ENCODE measurements at places on chromosomes 12 and 14.

DNA sequence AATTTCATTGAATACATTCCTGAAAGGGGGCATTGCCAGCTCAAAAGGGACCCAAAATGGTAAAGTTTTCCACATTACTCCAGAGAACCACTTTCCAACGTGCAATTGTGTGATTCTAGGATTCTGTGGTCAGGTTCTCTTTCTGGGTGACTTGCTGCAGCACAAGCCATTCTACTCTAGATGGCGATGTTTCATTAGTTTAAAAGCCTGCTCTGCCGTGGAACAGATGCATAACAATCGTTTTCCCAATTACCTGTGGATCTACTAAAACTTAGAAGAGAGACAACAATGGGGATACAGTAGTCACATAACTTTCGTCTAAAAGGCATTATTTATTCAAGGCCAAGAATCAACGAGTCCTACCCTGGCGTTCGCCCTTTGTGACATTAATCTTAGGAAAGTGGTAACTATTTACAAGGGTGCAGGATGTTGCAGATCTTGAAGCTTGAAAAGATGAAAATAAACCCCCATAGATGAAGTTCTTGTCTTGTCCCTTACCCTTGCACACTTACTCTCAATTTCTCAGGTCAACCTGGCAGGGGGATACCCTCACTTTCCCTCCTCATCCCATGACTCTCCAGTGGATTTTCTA lies 400.9 kb downstream of the SNAPC1 start:
- DNase-seq, result no peak

DNA sequence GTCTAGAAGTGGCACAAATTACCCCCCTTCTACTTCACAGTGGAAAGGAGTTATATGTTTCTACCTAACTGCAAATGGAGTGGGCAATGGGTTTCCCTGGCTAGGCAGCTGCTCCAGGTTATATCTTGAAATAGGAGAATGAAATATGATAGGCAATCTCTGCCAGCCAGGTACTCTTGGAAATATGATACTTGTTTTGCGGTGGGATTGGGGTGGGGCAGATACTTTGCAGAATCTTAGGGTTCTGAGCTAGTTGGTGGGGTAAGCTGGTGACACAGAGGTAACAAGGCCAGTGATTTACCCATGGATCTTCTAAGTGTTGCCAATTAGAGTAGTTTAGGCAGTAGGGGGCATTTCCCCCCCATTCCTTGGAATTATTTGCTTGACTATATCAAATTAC lies 140.1 kb downstream of the ATP23 start:
- DNase-seq, result no peak

DNA sequence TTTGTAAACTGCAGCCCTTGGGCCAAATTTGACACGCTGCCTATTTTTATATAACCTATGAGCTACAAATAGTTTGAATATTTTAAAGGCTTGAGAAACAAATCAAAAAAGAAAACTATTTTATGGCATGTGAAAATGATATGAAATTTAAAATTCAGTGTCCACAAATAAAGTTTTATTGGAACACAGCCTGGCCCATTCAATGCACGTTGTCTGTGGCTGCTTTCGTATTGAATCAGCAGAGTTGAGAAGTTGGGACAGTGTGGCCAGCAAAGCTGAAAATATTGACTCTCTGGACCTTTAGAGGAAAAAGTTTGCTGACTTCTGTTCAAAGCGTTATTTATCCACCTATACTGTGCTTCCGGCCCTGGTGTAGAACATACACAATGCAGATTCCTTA lies 654.2 kb downstream of the MED13L start:
- no peak for DNase-seq

DNA sequence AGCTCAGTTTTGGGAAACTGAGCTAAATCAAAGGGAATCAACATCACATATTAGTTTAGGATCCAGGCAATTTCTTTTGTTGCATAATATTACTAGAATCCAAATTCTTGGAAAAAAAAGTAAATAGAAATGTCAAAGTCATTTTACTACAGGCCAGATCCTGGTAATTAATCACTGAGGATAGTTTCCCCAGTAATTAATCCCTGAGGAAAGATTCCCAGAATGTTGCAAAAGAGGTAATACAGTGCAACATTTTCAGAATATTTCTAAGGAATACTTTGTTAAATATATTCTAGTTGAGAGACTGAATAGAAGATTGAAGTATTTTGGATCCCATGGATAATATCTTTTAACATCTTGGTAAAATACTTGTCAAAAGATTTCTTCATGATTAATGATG lies 207.0 kb upstream of the GARIN2 start:
- no peak for DNase-seq

DNA sequence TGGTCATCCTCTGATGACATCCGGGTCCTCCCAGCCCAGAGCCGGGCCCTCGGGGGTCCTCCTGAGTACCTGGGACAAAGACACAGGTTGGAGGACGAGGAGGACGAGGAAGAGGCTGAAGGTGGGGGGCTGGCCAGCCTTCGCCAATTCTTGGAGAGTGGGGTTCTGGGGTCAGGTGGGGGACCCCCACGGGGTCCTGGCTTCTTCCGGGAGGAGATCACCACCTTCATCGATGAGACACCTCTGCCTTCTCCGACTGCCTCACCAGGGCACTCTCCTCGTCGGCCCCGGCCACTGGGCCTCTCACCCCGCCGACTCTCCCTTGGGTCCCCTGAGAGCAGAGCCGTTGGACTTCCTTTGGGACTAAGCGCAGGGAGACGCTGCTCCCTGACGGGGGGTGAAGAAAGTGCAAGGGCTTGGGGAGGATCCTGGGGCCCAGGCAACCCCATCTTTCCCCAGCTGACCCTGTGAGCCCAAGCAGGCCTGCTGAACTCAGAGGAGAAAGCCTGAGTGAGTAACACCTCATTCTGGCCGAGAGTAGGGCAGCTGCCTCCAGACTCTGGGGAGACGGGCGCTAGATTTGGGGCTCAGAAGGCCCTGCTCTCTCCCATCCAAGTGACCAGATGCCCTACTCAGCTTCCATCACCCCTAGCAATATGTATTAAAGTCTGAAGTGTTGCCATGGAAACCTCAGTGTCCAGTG lies 1.3 kb upstream of the P3H3 start:
- DNase-seq, result no peak

DNA sequence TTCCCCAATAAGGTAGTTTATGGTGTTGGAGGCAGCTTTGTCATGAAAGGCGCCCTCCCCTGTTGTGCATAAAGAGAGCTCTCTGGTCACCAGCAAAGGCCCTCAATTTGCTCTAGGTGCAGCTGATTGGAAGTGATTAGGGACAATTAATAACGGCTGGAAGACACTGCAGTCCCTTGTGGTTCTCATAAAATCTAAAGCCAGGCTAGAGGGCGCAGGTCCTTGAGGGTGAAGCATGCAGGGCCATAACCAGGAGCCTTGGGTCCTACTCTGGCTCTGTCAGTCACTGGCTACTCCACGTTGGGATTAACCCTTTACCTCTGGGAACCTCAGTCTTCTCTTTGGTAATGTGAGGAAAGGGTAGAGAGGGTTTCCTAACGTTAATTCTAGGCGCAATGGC lies 1.9 kb downstream of the DAAM1 start:
- DNase-seq, result no peak

- DNase-seq, result no peak
Observed at GRCh38 chr12:71548893-71549292, 109.3 kb downstream of the LGR5 start.

DNA sequence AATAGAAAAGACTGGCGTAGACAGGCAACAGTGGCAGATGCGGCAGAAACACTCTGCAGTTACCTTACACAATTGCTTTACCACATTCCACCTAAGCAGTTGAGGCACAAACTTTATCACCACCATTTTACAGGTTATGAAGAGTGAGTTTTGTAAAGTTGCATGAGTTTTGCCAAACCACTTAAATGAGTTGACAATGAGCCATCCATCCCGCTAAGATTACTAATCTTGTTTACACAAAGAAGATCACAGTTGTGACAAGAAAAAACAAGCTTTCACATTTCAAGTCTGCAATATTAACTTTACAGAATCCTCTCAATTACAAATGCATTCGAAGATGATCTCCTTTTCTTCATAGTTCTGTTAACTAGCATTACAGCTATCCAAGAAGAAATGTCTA lies 1.8 kb downstream of the TMCC3 start:
- no peak for DNase-seq

GRCh38 chr12:124322271-124322998 lies 27.5 kb downstream of the RFLNA start:
- no peak for DNase-seq

DNA sequence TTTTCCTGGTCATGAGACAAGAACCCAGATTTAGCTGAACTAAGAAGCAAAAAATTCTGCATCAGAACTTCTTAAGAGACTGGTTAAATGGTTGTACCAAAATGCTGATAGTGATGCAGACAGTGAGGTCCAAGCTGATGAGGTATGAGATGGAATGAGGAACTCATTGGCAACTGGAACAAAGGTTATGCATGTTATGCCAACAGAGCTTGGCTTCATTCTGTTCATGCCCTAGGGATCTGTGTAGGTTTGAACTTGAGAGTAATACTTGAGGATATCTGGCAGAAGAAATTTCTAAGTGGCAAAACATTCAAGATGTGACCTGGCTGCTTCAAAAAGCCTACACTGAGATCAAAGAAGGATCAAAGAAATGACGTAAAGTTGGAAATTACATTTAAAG lies 398.0 kb downstream of the FSCB start:
- no peak for DNase-seq

DNA sequence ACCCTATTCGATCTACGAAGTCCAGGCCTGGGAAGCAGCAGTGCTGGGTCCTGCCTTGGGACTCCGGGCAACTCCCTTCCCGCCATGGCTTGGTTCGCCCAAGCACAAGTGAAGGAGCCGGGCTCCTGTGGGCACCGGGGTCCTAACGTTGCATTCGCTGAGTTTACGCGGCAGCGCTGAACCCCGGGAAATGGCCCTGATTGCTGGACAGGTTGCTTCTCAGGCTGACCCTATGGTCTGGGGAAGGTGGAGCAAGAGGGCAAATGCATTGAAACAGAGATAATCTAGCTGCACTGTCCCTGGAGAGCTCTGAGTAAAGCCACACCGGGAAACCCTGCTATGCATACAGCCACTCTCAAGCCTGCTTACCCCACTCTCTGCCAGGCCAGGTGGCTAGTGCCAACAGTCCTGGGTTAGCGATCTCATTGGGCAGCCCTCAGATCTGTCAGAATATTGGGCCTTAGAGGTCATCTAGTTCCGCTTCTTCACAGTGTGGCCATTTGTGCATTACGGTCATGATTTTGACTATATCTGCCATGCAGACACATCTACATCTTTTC lies 11.3 kb downstream of the SYNE3 start:
- no peak for DNase-seq

DNA sequence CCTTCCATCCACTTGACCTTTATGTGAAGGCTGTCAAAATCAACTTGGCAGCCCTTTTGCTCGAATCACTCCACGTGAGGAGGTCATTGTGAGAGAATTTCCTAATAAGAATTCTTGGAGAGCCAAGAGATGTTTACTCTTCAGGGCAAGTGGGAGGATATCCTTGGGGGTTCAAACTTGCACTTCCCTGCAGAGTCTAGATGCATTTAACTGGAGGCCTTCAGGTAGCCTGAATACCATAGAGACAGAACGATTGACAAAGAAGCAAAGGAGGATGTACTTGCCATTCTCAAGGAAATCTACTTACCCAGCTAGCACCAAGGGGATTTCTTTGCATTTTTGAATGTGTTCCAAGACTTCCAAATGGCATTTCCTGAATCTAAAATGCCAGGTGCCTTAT lies 1702.6 kb upstream of the FLRT2 start:
- no peak for DNase-seq

DNA sequence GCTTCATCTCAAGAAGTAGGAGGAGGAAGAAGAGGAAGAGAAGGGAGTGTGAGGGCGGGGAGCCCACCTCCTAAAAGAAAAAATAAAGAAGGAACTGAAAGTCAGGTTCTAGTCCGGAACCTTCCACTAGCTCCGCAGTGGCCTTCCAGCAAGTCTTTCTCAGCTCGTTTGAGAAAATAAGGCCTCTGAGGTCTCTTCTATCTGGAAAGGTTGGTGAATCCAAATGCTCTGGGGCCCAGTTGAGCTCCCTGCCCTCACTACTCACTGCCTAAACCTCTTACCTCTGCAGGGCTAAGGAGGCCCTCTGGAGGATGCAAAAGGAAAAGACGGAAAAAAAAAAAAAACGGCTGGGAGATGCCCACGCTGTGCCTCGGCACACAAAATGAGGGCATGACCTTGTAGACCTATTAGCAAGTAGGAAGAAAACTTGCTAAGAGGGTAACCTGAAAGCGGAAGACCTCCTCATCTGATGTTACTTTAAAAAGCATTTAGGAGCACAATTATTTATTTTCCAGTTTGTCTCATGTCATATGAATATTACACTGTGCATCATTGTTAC lies 35.9 kb downstream of the FBLN5 start:
- no peak for DNase-seq

DNA sequence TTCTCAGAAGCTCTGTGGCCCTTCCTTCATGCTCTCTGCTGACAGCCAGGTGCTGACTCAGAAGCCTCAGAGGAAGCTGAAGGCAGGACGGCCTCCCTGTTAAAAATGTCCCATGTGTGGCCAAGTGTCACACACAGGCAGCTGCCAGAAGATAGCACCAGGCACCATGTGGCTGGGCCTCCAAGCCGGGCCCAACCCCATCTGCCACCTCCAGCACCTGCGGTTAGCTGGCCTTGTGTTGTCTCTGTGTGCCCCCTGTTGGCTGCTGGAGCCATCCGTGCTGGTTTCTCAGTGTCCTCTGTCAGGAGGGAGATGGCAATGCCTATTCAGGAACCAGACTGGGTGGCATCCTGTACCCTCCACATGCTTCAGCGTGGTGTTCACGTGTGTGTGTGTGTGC lies 63.2 kb downstream of the TSPAN11 start:
- no peak for DNase-seq

- no peak for DNase-seq
Observed at GRCh38 chr14:34423445-34423844, 38.6 kb downstream of the SPTSSA start.

DNA sequence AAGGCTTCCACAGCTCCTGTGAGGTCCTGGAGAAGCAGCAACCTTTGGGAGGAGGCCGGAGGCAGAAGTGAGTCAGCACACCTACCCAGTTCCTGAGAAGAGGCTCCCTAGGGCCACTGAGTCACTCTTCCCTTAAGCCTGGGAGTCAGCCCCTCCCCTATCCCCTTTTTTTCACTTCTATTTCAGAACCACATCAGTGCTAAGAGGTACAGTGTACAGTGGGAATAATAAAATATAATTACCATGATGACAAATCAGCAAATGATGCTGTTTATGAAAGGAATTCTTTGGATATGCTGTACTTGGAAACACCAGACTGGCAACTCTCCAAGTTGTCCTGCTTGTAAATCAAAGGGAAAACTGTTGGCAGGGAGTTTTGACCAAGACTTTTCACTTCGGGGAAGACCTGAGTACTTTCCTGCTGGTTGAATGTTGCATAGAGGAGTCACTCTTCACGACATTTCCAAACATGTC lies 7.8 kb upstream of the TBPL2 start:
- DNase-seq, result no peak

- DNase-seq, result no peak
Observed at GRCh38 chr14:100121643-100122480, 37.6 kb downstream of the DEGS2 start.

- no peak for DNase-seq
Observed at GRCh38 chr12:71567537-71567936, 96.1 kb downstream of the ZFC3H1 start.

- DNase-seq, result no peak
Observed at GRCh38 chr12:128639089-128639488, 184.7 kb downstream of the SLC15A4 start.

GRCh38 chr14:45377166-45377565 lies 124.2 kb upstream of the MIS18BP1 start:
- DNase-seq, result no peak

- DNase-seq, result no peak
Observed at GRCh38 chr14:105139831-105140239, 28.7 kb downstream of the JAG2 start.

GRCh38 chr14:53967606-53968005 lies 11.0 kb upstream of the BMP4 start:
- DNase-seq, result no peak

GRCh38 chr14:36097356-36097755 lies 79.2 kb downstream of the PTCSC3 start:
- no peak for DNase-seq
